ENCODE measurements at places on chromosomes 4 and X. TPM values are rescaled to one million over a fixed set of nuclear protein-coding genes. Genes with fewer than 3 reads are reported as not detected.

DNA sequence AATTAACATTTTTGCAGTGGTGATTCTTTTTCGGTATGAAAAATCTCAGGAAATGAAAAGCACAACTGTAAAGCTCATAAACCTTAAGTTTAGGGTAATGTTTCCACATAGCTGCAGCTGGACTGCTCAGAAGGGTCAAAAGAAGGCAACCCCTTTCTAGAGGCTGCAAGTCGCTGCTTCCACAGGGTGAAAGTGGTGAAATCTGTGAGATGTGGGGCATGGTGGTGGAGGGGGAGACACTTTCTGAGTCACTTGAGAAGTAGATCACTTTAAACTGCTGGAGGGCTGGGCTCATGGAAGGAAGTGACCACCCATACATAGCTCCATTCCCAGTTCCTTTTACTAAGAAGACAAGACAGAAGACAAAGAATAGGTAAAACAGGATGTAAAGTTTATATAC, 8.7 kb downstream of the SFRP2 start:
- no peak for DNase-seq
- no peak overlapping the region for H3K4me3 ChIP-seq
- H3K4me1 ChIP-seq = no peaks in the 10 kb centered on the region
- H3K27me3 ChIP-seq = no peaks in the 10 kb centered on the region

DNA sequence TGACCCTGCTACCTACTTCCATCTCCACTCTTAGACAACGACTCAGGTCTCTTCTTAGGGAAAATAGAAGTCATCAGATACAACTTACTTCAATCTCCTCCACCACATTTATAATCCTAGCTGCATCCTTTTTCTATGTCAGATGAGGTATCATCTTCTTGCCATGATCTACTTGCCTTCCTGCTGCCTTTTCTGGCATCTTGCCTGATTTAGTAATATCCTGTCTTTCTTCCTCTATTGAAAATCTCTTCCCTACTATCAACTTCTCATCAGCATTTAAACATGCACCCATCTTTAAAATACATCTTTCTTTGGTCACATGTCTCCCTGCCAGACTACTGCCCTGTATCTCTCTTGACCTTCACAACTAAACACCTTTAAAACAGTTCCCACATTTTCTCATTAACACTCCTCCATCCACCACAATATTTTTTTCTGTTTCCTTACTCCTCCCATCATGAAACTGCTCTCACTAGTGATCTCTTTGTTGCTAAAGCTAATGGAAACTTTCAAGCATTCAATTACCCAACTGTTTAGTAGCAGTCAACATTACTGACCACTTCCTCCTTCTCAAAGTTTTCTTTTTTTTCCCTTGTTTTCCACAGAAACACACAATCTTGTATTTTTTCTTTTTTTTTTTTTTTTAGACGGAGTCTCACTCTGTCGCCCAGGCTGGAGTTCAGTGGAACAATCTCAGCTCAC, 100.8 kb upstream of the CXorf66 start:
- no peaks in the 10 kb centered on the region for H3K4me1 ChIP-seq
- no peaks in the 10 kb centered on the region for H3K27me3 ChIP-seq
- no peak for DNase-seq
- no peak overlapping the region for H3K27ac ChIP-seq
- H3K36me3 ChIP-seq = no peaks in the 10 kb centered on the region

DNA sequence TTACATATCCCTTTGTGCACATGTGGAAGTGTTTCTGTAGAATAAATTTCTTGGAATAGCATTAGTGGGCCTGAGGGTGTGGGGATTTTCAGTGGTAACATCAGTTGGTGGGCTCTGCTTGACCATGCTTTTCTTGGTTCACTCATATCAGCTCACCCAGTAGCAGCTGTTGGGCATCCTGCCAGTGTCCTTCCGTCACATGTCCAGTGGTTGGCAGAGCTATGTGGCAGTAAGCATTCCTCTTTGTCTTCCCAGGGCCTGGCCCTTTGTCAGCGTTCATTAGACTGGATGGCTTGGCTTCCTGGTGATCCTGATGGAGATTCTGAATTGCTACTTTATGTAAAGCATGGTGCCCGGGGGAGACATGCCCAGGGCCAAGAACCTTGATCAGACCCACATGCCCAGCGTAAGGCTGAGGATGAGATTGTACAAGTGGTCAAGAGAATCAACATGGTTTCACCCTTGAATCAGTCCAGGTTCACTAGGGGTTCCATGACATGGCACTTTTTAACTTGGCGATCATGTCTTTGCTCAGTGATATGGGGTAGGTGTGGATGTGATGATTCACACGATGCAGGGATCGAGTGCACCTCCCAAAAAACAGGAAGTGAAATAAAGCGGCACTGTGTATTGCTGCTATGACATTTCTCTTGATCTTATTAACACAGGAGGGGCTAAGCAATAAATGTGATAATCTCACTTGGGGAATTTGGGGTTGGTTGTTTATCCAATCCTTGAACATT, 72.1 kb upstream of the IGFBP7 start:
- H3K4me1 ChIP-seq = no peaks in the 10 kb centered on the region
- no peak overlapping the region for H3K4me3 ChIP-seq
- no peaks in the 10 kb centered on the region for H3K36me3 ChIP-seq
- H3K27me3 ChIP-seq = peaks cover 2% of the 10 kb centered on the region
- DNase-seq = no peak

DNA sequence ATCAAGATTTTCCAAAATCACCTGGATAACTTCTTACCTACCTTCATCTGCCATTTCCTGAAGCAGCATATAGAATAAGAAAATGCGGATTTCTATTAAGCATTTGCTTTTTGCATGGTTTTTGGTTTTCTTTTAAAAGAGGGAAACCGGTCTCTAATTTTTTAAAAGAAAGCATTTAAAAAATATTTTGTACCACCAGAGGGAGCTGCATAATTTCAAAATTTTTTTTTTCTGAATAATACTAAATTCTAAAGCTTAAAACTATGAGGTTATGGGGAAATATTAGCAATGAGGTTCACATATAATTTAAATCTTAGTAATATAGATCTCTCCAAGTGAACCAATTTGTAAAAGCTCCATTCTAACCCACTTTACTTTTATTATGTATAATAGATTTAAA, 137.7 kb upstream of the TENT5D start:
- H3K27ac ChIP-seq = no peak overlapping the region
- no peaks in the 10 kb centered on the region for H3K4me1 ChIP-seq
- H3K27me3 ChIP-seq = no peaks in the 10 kb centered on the region
- H3K4me3 ChIP-seq = no peak overlapping the region
- no peak for DNase-seq

MMGT1 gene
- 26.9 TPM for polyA plus RNA-seq

Data from fibroblast of lung (primary cell).